HFFc6 (cell line): ENCODE measurements at places on chromosomes 12 and 14. TPM values are rescaled to one million over a fixed set of nuclear protein-coding genes. Genes with fewer than 3 reads are reported as not detected.

Gene ADAM21
- total RNA-seq, result 0.53 to 0.56 TPM (median 0.56 TPM) in 3 replicates

Gene TAS2R19
- total RNA-seq, result 0.22 to 0.41 TPM (median 0.38 TPM) in 3 replicates

Gene OTX2
- total RNA-seq, result not detected in 3 replicates

Gene GPR84
- total RNA-seq, result not detected in 2 replicates

Gene SYNDIG1L
- not detected in 3 replicates for total RNA-seq

Gene ANKRD33
- total RNA-seq, result not detected in 3 replicates

Gene CLEC2A
- total RNA-seq, result not detected in 3 replicates

Gene FERMT2
- 109 to 141 TPM (median 135 TPM) in 3 replicates for total RNA-seq

Gene BDKRB1
- total RNA-seq, result 36.3 to 61.0 TPM (median 56.4 TPM) in 3 replicates

GRCh38 chr12:91077228-91077954, 19.6 kb upstream of the KERA start:
- no peak for DNase-seq

DNA sequence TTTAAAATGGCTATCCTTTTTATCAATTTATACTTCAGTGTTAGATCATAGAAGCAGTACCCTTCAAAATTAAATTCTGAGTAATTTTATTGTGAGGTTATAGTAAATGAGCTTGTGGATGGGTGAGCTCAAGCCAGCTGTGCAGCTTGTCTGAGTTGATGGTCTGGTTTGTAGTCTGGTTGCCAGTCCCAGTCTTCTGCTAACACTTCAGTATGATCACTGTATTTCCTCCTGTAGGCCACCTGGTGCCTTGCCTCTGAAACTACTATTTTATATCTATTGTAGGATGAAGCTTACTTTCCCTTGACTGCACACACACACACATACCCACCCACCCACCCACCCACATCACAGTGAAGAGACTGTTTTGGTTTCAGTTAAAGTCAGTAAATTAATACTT, 496.4 kb downstream of the PCNX1 start:
- peak; percentile 31 for DNase-seq

DNA sequence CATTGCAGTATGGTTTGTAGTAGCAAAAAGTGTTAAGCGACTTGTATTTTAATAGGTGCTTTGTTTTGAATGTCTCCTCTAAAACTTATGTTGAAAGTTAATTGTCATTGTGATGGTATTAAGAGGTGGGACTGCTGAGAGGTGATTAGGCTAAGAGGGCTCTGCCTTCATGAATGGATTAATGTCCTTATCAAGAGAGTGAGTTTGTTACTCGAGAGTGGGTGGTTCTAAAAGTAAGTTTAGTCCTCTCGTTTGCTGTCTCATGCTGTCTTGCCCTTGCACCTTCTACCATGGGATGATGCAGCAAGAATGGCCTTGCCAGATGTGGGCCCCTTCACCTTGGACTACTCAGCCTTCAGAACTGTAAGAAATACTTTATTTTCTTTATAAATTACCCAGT, 17.4 kb downstream of the ZDHHC17 start:
- DNase-seq, result no peak

GRCh38 chr14:53019406-53019805, 68.6 kb upstream of the FERMT2 start:
- DNase-seq, result peak; percentile 39

- no peak for DNase-seq
These were observed at the start of gene ABHD12B for GRCh38 chr14:50871914-50872732. TSS of gene ABHD12B (plus strand) at chr14:50872053. CDS start at chr14:50872175, 122 bp downstream.

DNA sequence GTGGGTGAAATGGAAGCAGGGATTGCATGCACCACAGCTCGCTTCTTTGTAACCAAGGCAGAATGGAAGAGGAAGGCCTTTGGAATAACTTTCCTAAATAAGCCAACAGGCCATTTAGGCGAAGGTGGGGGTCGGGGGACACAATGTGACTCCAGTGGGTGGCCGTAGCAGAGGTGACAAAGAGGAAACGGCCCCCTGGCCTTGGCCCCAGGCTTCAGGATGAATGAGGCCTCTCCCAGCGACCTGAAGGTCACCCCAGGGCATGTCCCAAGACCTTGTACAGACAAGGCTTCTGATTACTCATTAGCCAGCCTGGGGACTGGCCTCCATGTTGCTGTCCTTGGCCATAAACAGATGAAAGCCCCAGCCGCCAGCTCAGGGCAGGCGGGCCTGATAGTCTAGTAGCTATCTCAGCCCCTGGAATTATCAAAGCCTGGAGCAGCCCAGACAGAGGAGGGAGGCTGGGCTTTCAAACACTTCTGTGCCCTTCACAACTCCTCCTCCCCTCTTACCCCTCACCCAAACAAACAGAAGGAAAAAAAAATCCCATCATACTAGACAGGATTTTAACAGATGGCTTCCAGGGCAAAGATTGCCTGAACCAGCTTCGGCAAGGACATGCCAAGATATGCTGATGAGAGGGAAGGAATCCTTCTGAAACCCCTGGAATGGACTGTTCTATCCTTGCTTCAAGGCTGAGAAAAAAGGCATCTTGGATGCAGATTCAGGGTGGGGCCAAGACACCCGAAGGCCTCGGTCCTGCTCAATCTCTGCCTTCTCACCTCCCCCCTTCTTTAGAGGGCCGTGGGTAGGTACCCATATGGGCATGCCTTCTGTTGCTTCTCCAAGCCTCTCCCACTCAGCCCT, 142.3 kb upstream of the PARP11 start:
- no peak for DNase-seq

GRCh38 chr12:108378926-108379325, 39.8 kb upstream of the CMKLR1 start:
- no peak for DNase-seq

DNA sequence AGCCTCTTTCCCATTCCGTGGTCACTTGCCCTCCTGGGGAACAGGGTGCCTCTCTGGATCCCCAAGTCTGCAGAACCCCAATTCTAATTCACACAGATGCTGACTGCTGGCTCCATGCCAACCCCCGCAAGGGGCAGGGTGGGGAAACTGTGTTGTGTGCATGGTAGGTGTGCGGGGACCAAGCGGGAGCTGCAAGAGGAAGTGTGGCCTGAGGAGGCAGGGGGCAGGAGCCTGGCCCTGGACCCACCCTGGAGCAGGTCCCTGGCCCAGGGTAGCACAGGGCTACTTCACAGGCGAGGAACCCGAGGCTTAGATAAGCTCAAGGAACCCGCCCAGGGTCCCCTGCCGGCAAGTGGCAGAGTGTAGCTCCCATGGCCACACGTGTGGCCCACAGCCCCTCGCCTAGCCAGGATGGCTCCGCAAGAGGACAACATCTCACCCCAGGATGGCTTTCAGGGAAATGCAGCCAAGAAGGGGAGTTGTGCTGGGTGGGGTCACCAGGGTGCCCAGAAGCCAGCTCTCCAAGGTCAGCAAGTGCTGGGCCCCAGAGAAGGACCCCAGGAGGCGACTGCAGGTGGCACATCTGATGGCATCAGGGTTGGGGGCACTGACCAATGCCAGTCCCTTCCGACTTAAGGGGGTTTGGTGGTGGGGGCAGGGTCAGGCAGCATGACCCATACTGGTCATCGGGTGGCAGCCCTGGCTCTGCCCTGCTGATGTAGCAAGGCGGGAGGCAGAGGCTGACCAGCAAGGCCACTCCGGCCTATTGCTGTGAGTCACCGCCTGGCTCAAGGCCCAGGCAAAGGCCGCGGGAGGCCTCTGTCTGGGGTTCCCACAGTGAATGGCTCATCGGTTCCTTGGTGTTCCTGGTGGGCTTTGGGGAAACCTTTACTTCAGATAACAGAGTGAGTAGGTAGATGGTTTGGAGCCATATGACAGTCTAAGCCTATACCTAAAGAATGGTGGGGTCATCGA, 37.3 kb upstream of the EML1 start:
- DNase-seq, result peak; percentile 95

- no peak for DNase-seq
These were observed 1.1 kb downstream of the SERPINA1 start for GRCh38 chr14:94387051-94388026.

- no peak for DNase-seq
These were observed 17.6 kb downstream of the MON2 start for GRCh38 chr12:62484233-62484632.

GRCh38 chr14:75985618-75986438, at the start of gene IFT43:
TSS of gene IFT43 (plus strand) at chr14:75985763. CDS start at chr14:75985787, 24 bp downstream.
- DNase-seq, result peak; percentile 66

DNA sequence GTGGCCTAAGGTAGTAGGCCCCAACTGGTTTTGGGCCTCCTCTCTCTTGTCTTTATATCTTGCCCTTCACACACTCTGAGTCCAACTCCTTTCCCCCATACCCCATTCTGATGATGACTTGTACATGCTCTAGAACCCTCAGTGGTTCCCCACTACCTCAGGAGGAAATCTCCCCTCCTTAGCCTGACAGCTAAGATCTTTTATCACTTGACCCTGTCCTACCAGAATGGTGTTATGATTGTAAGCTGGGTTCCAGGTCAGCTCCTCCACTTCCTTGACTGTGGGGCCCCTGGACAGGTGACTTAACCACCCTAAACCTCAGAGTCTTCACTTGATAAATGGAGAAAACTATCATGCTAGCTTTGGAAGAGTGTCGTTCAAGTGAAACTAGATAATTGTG, 9.4 kb upstream of the MYL2 start:
- DNase-seq, result no peak

GRCh38 chr12:2803635-2804392, 8.7 kb upstream of the ITFG2 start:
- no peak for DNase-seq

- DNase-seq, result peak; percentile 53
These were observed 24.6 kb upstream of the NCOR2 start for GRCh38 chr12:124592050-124592449.

DNA sequence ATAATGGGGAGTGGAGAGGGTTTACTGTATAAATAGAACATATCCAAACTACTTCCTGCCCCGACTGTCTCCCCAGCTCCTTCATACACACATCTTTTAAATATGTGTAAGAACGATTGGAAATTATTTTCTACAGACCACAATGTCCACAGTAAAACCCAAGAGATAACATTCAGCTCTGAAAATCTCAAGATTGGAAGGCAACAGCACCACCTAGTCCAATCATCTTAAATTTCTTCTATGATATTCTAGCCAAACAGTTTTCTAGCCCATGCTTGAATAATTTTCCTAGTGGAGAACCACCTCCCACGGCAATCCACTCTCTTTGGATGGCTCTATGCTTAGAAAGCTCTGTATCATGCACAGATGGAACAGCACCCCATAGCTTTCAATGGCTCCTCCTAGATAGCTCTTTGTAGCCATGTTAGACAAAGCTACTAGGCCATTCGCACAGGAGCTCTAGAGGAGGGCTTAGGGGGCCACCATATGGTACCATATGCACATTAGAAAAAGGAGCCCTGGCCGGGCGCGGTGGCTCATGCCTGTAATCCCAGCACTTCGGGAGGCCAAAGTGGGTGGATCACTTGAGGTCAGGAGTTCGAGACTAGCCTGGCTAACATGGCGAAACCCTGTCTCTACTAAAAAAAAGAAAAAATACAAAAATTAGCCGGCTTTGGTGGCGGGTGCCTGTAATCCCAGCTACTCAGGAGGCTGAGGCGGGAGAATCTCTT, 18.1 kb downstream of the VDR start:
- DNase-seq, result no peak

GRCh38 chr14:105409364-105409763, 10.3 kb upstream of the MTA1 start:
- no peak for DNase-seq

DNA sequence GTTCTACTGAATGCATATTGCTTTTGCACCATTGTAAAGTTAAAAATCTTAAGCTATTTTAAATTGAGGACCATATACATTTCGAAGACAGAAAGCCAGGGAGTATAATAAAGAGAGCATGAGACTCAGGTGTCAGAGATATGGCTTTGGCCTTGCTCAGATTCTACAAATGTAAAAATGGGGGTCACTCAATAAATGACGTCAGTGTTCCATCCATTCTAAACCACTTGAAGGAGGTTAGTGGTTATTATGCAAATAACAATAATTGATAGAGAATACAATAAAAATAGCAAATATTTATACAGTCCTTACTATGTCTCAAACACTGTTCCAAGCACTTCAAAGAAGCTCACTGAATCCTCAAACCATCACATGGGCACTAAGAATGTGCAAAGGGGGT, 20.1 kb downstream of the RTN1 start:
- no peak for DNase-seq

DNA sequence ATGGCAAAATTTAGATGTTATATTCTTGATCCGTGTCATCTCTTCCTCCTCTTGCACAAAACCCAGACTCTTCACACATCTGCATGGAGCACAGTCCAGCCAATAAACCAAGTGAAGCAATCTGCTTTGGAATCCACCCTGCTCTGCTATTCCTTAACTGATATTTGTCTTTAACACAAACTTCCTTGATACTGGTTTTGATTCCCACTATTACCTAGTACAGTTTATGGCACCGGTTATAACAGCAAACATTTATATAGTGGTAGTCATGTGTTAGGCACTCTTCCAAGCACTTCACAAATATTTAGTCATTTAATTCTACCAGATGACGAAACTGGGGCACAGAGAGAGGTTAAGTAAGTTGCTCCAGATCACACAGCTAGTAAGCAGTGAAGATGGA, 12.5 kb downstream of the STYK1 start:
- peak; percentile 46 for DNase-seq

DNA sequence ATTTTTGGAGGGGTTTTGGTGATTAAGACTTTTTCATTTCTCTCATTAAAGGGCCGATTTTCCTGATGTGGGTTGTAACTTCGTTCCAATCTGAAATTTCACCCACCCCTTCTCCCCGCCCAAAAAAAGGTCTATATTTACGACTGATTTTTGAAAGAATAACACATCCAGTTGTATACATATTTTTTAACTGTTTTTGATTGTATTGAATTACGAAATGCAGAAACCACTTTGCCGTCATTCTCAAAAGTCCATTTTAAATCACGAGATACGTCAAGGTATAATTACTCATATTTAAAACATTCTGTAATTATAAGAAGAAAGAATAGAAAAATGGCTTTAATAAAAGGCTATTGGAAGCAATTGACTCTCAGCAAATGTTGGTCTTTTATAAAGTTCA, 520.7 kb downstream of the MED13L start:
- no peak for DNase-seq

GRCh38 chr12:67377541-67377940, 108.4 kb downstream of the CAND1 start:
- DNase-seq, result no peak
